Spleen (tissue), 13 donors: ENCODE measurements at places on chromosomes 1 and 21.

DNA sequence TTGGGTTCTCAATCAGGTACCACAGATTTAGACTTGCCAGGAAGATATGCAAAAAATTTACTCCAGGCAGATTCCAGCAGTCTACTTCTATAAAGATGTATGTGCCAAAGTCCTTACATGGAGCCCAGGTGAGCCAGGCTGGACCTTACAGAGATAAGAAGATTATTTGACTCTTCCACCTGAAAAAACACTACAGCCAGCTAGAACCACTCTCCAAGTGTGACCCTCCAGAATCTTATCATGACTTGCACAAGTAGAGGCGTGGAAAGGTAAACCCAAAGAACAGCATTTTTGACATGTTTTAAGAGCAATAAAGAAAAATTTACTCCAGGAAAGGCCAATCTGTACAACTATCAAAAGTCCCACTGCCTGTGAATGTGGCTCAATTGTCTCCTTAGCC lies 146.8 kb upstream of the DPT start:
- DNase-seq: no peak

GRCh38 chr1:228827019-228827418 lies 91.7 kb downstream of the RHOU start:
- no peak for DNase-seq

DNA sequence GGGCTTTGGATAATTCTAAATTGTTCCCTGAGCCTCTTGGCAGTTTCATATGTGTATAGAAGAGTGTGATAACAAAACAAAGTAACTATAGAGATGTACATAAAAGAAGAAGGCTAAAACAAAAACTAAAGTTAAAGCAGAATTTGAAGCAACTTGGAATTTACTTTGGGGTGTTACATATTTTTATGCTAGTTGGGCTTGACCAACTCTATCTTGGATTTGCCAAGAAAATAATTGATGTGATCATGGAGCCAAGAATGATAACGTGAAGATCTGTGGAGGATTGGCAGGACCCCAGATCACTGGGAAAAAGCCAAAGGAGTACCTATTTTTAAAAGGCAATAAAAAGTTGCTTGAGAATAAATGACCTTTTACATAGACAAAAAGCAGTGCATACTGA lies 206.9 kb downstream of the LMO4 start:
- no peak for DNase-seq

DNA sequence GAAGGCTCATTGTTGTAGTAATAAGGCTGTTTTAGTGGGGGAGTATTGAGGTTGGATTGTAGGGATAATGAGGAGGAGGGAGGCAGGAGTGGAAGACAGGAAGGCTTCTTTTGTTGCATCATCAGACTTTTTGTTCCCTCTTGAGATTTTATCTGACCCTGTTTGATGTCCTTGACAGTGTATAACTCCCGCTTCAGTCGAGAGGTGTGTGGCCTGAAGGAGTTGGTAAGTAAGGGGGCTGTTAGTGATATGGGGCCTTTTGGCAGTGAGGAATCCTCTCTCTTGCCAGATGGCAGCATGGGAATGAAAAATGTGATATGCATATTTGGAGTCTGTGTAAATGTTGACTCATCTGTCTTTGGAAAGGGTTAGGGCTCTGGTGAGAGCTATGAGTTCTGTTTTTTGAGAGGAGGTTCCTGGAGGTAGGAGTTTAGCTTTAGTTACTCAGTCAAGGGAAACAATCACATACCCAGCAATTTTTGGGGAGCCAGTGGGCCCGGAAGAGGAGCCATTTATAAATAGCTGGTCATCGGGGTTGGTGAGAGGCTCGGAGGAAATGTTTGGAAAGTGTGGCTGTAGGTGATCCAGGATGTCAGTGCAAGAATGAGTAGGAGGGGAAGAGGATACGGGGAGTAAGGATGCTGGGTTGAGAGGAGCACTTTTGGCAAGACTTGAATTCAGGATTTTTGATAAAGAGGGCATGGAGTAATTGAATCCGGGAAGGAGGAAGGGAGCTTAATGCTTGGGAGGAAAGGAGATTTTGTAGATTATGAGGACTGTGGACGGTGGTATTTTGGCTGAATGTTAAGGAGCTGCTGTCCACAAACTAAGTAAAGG lies 136.7 kb upstream of the ETV3 start:
- no peak for DNase-seq

GRCh38 chr1:238485057-238485911 lies 594.6 kb upstream of the ZP4 start:
- peak; percentile 65 for DNase-seq

DNA sequence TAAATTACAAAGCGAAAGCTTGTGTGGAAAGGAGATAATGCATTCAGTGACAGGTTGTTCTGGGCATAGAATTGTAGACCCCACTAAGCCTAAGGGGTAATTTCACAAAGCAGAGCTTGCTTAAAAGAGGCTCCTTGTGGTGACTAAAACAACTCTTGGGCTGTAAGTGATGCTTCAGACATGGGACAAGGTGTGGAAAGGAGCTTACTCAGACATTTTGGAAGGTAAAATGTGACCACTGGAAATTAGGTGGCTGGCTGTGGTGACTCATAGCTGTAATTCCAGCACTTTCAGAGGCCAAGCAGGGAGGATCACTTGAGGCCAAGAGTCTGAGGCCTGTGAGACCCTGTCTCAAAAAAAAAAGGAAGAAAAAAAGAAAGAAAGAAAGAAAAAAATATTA lies 51.1 kb upstream of the LRRC8C start:
- no peak for DNase-seq

- DNase-seq: no peak
These were observed 29.0 kb downstream of the TGFBR3 start for GRCh38 chr1:91856996-91857395.

- no peak for DNase-seq
These were observed 43.5 kb upstream of the MCOLN3 start for GRCh38 chr1:85091671-85092280.

GRCh38 chr1:152347116-152347728 lies 12.6 kb downstream of the FLG2 start:
- DNase-seq: no peak
